ENCODE measurements at places on chromosomes 7 and 10.
A peak's percentile ranks its signal among the peaks of the same experiment; 100 is the strongest.

GRCh38 chr10:123743441-123744223, 77.5 kb downstream of the GPR26 start:
- DNase-seq = peak; percentile 79

GRCh38 chr7:47435889-47436312, 146.0 kb downstream of the TNS3 start:
- peak; percentile 74 for DNase-seq

- no peak for DNase-seq
Observed at GRCh38 chr7:601036-601594, 81.5 kb upstream of the PDGFA start.

DNA sequence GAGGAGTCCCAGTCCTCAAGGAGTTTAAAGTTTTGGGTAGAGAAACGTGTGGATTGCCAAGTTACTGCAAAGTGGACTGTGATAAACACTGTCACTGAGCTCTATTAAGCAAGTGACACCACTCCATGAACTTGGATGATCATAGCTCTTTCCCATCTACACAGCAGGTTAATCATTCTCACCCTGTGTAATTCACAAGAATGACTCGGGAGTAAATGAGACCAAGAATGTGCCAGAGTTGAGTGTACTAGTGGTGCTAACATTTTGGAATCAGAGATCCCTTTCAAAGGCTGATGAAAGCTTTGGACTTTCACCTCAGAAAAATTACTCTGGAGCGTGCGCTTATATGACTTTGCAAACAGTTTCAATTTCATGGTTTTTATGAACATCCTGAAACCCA, 80.8 kb downstream of the RBM20 start:
- no peak for DNase-seq

All from breast epithelium (tissue), 4 donors.